ENCODE measurements at places on chromosomes 7 and 10. TPM values are rescaled to one million over a fixed set of nuclear protein-coding genes. Genes with fewer than 3 reads are reported as not detected.

DNA sequence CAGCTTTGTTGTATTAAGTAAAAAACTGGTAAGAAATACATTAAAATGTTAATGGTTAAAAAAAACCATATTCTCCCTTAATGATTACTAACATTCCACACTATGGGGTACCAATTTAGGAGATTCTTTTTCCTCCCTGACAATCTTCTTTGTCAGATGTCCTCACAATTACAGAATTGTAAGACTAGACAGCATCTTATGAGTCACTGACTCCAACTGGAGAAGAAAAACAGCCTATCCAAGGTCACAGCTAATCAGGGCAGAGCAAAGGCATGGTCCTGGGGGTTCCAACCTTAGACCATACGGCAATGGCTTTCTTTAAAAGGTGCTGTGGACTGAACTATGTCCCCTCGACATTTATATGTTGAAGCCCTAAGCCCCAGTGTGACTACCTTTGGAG lies 127.6 kb downstream of the DLG5 start:
- peaks cover 58% of the 10 kb centered on the region for H3K36me3 ChIP-seq
- H3K27ac ChIP-seq = no peak overlapping the region
- H3K4me1 ChIP-seq = peaks cover 5% of the 10 kb centered on the region
- H3K27me3 ChIP-seq = no peaks in the 10 kb centered on the region

DNA sequence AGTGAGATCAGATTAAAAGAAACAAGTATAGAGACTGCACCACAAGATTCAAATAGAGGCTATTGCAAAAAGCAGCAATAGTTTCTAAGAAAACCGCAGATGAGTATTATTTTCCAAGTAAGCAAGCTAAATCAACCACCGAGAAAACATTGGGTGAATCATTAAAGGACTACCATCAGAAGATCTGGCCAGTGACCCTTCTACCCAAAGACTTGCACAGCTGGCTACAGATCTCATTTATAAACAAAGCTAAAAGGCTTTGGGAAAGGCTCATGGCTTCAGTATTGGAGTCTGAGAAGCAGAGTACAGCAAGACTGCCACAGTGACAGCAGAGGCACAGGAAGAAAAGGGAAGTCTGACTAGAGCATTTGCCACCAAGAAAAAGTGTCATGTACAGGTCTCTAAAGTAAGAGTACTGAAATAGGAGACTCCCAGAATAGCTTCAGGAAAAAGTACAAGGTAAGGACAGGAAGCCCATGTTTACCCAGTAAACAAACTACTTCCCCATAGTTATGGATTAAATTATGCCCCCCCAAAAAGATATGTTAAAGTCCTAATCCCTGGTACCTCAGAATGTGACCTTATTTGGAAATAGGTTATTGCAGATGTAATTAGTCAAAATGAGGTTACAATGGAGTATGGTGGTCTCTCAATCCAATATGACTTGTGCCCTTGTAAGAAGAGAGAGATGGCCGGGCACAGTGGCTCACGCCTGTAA lies 19.0 kb downstream of the STEAP1 start:
- H3K36me3 ChIP-seq = no peaks in the 10 kb centered on the region
- peaks cover 2% of the 10 kb centered on the region for H3K4me1 ChIP-seq
- no peak overlapping the region for H3K27ac ChIP-seq
- H3K27me3 ChIP-seq = no peaks in the 10 kb centered on the region

DNA sequence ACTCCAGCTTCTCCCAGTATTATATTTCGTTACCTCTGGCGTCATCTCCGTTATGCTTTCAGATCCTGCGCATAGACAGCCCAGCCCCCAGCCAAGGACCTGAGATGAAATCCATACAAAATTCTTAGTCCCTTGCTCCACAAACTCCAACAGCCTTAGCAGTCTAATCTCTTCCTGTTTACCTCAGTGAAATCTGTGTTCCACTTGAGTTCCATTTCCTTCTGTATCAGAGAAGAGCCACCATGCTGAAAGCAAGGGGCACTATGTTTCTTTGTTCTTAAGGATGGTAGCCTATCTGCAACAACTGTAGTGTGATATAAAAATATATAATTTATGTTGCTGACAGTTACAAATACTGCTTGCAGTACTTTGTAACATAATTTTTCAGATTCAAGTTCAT lies 59.8 kb downstream of the PTEN start:
- peaks cover 1% of the 10 kb centered on the region for H3K4me1 ChIP-seq
- no peak for DNase-seq
- no peaks in the 10 kb centered on the region for H3K27me3 ChIP-seq
- H3K27ac ChIP-seq = no peak overlapping the region
- H3K4me3 ChIP-seq = no peak overlapping the region

CLDN4 gene
- 2.9 TPM for total RNA-seq

AGAP6 gene
- 1.9 TPM for total RNA-seq

ZNF727 gene
- total RNA-seq = not detected

GRID2IP gene
- total RNA-seq = not detected

Data from IMR-90 (cell line).